T-helper 1 cell (primary cell): ENCODE measurements at places on chromosomes 2 and 18.
A peak's percentile ranks its signal among the peaks of the same experiment; 100 is the strongest.

- no peak for DNase-seq
Measured at GRCh38 chr2:118046634-118047210, 32.9 kb upstream of the CCDC93 start.

DNA sequence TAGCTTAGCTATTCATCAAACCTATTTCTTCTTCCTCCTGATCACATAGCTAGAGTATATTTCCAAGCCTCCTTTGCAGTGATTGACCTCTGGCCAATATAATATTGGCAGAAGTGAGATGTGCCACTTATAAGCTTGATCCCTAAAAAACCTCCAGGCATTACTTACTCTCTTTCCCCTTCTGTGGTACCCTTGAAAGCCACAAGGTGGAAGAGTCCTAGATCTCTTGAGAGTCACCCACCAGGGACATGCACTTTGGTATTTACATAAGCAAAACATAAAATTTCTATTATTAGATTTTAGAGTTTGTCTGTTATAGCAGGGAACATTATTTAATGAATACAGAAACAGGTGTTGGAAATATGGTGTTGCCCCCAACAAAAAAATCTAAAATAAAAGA, 112.0 kb downstream of the EXOC6B start:
- DNase-seq: no peak

DNA sequence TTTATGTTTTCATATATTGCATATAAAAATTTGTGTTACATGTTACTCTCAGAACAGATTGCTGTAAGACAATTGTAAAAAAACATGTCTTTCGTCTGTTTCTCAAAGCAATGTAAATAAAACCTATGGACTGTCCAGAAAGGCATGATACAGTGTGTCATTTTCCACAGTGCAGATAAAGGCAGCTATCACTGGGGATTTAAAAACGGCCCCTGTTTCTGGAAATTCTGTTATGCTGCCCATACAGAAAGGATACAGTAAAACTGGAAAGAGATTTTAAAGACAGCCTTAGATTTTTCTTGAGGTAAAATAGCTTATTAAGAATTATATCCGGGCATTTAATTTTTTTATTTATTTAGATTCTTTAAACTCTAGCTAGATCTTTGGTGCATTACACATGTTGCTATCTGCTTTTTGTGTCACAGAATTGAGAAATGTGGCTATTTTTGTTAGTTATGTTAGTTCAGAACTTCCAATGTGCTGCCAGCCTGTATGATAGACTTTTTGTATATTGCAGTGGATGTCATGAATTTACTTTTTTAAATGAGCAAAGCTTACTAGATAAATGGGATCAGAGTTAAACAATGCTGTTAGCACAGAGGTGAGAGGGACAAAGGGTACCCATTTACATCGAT, 859 bp upstream of the INO80D start:
- DNase-seq: no peak

DNA sequence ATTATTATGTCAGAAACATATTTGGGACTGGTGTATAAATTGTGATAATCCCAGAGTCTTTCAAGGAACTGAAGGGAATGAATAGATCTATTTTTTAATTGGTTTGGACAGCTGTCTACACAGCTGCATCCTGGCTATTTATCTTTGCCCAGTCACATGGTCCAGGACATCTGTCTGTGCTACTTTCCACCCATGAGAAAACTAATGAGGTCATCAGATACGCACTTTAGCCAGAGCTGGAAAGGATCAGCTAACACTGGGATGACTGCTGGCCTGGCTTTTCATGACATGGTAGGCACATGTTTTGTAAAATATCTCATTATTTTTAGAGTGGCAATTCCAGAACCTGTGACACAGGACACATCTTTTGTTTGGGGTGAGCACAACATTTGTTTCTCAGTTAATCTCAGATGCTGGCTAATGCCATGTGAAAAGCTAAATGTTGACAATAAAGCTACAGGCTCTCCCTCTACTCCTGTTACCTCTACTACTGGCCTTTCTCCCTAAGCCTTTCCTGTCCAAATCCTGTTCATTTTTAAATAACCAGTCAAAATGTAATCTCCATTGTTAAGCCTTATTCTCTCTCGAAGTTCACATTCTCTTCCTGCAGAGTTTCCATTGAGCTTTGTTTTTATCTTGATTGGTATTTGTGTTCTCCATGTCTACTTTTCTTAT, 500.7 kb downstream of the RIT2 start:
- DNase-seq: no peak

- DNase-seq: no peak
Measured at GRCh38 chr18:43760010-43760409, 482.7 kb upstream of the SYT4 start.

DNA sequence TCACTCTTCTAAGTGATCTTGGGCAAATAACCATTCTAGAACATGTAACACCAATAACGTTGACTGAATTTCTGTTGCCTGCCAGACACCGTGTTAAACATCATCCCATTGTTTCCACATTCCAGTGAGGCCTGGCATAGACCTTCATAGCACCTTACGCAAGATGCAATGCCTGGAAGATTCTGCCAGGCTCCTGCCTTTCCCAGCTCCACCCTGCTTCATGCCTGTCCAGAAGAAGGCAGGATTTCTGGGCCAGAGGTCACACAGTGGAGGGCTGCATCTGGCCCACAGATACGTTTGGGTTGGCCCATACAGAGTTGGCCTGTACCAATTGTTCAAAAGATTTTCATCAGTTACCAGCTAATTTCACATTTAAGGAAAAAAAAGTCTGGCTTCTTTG, 46.3 kb downstream of the EN1 start:
- no peak for DNase-seq

- no peak for DNase-seq
Measured at GRCh38 chr2:191818725-191819350, 28.1 kb downstream of the CAVIN2 start.

DNA sequence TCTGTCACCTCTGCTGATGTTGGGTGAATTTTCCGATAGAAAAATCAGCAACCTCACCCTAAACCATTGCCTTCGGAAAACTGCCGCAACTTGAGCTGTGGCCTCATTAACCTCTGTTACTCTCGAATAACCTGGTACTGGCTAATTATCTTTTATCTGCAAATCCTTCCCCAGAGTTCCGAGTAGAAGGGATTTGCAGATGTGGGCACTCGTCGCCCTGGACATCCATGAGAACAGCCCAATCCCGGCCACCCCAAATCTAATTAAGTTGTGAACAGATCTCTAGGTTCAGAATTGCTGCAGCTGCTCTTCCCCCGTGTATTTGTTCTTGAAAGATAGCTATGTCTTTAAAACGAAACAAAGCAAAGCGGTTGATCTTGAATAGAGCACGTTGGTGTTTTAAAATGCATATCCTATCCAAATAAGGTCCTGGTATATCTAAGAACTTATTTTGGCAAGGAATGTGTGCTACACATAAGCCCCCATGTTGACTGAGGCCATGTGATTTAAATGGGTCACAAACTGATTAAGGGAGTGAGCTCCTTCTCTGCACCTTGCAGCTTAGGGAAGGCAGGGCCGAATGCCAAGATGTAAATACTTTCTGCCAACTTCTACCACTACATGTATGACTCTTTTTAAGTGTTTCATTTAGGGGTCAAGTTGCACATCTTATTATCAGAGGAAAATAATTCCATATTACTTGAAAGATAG, 88.2 kb downstream of the MTCL1 start:
- no peak for DNase-seq

GRCh38 chr2:65880436-65880835, 448.0 kb upstream of the SPRED2 start:
- no peak for DNase-seq

- no peak for DNase-seq
Measured at GRCh38 chr2:33209976-33210375, 263.2 kb downstream of the LTBP1 start.

DNA sequence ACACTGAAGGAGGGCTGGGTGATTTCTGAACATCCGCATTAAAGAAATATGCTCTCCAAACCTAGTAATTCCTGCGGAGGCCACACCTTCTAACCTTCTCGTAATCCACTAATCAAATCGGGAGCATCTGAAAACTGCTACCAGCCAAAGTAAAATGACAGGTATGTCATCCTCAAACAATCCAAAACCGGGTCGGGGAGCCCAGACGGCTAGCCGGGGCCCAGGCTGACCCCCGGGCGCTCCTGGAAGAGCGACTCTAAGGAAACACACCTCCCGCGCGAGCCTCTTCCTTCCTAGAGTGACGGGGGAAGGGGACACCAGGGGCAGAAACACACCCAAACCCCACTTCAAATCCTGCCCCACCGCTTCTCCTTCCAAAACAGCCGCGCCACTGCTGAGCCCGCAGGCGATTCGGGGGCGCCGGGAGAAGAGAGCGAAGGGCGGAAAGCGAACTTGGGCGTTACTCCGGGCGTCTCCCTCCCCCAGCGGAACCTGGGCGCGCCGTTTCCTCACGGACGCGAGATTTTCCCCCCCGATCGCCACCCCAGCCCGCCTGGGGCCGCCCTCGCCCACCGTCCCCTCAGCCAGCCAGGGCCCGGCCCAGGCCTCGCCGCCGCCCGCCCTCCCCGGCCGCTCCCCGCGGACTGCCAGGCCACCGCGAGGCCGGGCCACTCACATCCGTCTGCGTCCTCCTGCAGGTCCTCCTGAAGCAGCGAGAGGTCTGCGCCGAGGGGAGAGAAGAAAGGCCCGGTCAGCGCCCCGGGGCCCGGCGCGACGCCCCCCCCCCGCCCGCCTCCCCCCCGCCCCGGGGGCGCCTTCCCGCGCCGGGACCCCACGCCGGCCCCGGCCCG, 584 bp downstream of the PPP4R1 start:
- peak; percentile 36 for DNase-seq

DNA sequence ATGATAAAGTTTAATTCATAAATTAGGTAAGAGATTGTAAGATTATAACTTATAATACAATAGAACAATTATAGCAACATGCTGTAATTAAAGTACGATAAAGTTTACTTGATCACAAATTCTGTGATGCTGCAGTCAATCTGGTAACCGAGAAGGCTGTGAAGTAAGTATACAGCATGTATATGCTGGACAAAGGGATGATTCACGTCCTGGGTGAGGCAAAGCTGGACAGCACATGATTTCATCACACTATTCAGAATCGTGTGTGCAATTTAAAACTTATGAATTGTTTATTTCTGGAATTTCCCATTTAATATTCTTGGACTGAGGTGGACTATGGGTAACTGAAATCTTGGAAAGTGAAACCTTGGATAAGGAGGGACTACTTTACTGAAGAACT, 522.2 kb upstream of the CNTNAP5 start:
- DNase-seq: no peak

GRCh38 chr2:86064006-86064405, 41.7 kb downstream of the POLR1A start:
- DNase-seq: no peak

GRCh38 chr18:10487154-10487553, 32.7 kb downstream of the APCDD1 start:
- DNase-seq: no peak

DNA sequence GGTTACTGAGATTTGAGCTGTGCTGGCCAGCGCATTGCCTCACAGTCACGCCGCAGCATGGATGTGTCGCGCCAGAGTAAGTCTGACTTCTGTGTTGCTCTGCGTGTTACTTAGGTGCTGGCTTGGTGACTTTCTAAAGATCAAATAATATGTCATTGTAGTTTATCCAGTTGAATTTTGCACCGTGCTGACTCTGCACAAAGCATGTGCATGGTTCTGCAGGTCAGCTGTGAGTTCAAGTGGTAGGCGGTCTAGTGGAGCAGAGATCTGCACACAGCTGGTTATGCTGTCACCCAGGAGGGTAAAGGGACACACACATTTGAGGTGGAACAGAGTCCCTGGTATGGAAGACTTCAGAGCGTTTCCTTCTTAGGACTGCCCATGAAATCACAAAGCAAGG, 105.1 kb downstream of the CEP192 start:
- no peak for DNase-seq

- DNase-seq: no peak
Measured at GRCh38 chr2:222912117-222912516, 51.3 kb downstream of the ACSL3 start.

- no peak for DNase-seq
Measured at GRCh38 chr2:218839430-218839829, 7.8 kb upstream of the PRKAG3 start.

DNA sequence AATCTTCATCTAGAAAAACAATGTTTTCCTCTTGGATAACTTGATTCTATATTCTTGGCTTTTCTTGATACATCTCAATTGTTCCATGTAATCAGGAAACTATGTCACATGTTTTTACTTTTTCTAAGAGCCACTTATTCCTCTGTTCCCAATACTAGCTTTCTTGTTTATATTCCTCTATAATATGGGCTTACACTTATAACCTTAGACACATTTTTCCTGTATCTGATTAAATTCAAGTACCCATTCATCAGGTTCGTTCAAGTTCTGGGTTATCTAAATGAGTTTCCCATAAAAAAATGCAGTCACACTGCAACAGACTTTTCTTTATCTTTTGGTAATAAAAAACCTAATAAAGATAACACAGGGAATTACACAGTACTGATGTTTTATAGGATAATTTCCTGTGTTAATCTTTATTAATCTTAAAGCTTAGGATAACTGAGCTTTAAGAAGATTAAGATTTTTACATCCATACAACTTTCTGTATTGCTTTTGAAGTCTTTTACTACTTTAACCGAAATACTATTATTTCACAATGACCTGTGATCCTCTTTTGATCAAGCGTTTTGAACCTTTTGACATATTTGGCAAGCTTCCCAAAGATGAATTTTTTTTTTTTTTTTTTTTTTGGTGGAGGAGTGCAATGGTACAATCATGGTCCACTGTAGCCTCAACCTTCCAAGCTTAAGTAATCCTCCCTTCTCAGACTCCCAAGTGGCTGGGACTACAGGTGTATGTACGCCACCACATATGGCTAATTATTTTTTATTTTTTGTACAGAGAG, 44.3 kb upstream of the C2orf66 start:
- DNase-seq: no peak

DNA sequence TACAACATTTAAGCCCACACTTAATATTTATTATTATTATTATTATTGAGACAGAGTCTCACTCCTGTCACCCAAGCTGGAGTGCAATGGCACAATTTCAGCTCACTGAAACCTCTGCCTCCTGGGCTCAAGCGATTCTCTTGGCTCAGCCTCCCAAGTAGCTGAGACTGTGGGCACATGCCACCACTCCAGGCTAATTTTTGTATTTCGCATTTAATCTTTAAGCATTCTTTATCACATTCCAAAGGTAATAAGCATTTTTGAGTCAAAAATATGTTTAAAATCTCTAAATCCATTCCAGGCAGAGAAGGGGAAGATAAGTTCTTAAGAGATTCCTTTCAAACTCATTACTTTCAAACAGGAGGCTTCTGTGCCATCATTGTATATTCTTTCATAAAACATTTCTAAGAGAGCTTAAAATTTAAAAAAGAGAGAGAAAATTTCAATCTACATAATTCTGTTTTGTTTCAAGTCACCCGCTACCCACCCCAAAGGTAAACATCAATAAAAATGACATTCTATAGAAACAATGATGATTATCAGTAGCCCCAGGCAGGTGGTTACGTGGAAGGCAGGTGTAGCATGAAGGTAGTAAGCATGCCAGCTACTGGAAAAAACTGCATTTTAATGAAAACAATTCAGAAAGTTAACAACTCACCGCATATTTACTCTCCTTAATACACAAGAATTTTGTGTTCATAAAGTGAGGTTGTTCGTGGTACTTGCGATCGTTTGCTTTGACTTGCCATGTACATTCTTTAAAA, 84.4 kb upstream of the NARS1 start:
- DNase-seq: no peak

- no peak for DNase-seq
Measured at GRCh38 chr2:134190807-134191203, 63.1 kb upstream of the MGAT5 start.
